ENCODE measurements at places on chromosomes 1 and 21.

DNA sequence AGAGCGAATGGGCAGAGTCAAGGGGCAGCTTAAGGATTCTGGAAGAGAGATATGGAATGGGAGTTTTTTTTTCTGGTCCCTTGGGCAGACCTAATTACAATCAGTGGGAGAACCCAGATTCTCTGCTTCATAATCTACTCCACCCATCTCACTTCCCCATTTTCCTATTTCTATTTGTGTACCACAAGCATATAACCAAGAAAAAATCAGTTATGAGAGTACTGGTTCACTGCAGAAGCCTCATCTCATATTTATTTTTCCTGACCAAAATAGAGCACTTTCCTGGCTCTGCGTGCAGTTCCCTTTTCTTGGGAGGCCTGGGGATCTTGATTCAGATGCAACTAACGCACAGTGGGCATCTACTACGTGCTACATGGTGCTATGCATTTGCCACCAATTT lies 82.2 kb upstream of the SLFNL1 start:
- DNase-seq: no peak

GRCh38 chr1:234154320-234155251 lies 218.7 kb upstream of the COA6 start:
- no peak for DNase-seq

DNA sequence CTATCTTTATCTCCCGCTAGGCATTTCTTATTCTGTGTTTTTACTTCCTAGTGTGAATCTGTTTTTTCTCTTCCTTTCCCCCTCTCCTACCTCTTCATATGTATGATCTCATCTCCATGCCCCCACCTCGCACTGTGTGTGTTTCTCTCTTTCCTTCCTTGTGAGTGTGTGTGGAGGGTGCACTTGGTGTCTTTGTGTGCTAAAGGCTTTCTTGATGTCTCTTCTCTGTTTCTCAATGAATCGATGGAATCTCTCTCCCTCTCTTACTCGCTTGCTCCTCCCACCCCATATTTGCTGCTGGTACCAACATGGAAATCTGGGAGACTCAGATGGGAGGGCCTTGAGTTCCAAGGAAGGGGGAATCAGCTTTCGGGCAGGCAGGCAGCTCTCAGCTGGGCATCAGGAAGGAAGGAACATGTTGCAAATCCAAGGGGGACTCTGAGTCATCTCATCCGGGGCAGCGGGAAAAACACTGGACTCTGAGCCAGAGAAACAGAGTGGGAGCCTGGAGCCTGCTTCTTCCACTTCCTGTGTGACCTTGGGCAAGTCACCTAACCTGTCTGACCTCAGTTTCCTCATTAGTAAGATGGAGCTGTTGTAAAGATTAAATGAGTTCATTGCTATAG lies 147.5 kb downstream of the PTPRU start:
- DNase-seq: no peak

DNA sequence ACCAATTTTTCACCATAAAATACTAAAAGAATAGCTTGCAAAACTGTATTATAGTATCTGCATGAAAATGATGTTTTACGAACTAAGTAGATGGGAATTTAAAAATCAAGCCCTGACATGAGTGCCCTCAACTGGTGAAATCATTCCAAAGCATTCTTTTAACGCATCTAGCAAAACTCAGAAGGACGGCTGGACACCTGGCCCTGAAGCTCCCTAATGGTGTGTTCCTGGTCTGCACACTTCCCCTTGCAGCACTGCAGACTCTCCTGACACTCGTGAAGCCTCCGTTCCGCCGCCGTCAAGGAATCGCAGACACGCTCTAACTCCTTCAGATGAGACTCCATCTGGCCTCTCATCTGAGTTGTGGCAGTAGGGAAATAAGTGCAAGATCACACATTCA lies 39.9 kb downstream of the ODF2L start:
- DNase-seq: no peak

DNA sequence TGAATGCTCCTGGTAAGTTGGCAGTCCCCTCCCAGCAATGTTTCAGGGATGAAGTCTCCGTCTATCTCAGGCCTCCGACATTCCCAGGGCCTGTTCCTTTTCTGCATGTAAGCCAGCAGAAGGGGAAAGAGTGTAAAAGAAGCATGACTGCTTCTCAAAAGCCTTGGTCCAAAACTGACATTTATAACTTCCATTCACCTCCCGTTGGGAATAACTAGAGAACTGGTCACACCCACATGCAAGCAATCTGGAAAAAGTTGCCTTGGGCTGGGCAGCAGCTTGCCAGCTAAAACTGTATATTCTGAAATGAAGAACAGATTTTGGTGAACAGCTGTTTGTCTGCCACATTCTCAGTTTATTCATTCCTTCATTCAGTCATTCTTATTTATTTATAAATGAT lies 24.2 kb upstream of the NPL start:
- DNase-seq: no peak

- no peak for DNase-seq
These were observed 178.0 kb upstream of the AJAP1 start for GRCh38 chr1:4476394-4476793.
